NCI-H2107 (cell line): ENCODE measurements at places on chromosomes 5 and 9.

DNA sequence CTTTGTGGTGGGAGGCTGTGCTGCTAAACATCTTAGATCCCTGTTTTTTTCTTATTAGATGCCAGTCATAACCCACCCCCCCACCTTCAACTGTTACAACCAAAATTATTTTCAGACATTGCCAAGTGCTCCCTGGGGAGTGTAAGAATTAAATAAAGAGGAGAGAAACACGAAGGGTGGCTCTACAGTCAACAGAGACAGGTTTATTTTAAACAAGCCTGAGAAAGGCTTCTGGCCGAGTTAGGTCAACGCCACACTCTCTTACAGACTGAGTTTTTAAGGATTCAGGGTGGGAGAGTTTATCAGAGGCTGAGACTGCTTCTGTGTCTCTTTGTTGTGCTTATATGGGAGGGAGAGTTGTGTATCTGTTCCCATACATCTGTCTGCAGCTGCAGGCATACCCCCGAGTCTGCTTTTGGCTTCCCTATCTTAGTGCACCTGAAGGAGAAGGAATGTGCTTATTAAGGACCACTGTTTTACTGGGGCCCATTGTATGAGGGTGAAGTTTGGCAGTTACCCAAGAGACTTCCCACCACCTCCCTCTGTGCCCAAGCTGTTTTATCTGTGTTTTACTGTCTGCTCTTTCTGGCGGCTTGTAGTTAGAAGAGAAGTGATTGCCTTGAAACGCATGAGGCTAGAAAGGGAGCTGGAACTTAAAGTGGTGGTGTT lies 11.4 kb upstream of the GDA start:
- DNase-seq = no peak

DNA sequence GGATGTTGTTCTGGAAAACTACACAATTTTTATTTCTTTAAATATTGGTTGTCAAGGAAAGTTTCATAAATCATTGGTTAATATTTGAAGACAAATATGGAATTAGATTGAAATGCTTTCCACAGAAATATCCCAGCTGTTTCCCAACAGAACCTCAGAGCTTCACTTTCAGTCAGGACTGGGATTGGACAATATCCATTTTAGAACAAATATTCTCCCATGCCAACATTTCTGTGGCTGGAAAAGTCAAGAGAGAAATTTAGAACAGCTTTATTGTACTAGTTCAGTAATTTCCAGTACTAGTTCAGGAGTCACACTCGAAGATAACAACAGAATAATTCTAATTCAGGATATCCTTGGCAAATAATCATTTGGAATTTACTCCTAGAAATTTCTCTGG lies 116.1 kb upstream of the TUT7 start:
- no peak for DNase-seq

GRCh38 chr5:168827636-168828035 lies 248.5 kb upstream of the PANK3 start:
- no peak for DNase-seq

GRCh38 chr9:17191082-17191481 lies 56.2 kb downstream of the CNTLN start:
- DNase-seq = no peak

DNA sequence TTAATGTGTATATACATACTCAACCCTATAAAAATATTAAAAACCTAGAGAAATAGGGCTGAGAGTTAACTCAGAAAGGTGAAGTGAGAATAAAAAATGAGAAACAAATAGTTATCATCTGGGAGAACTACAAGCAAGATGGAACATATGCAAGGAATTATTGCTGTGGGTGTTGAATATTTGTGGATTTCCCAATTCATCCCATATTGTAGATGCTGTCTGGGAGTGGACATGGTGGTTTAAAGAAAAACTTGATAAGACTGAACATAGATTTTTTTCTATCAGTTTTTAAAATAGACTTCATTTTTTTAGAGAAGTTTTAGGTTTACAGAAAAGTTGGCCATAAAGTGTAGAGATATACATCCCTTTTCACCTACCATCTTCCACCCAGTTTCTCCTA lies 263.5 kb downstream of the SPATA31D1 start:
- DNase-seq = no peak

DNA sequence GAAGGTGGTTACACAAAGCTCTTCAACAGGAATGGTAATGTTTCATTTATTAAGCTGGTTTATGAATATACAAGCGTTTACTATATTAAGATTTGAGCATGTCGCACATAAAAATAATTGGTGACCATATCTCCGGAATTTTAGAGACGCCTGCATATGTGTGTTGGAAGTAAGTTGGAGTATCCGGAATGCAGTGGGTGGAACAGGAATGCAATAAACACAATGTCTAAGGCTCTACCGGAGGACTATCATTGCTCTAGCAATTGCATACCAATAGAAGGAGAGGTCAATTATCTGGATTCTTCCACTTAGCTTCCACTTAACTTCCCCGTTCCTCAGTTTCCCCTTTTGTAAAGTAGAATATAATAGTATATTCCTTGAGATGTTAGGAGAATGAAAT lies 1.1 kb upstream of the CEP78 start:
- DNase-seq = no peak

GRCh38 chr5:50550267-50550666 lies 109.2 kb upstream of the EMB start:
- DNase-seq = no peak

GRCh38 chr9:99231711-99232110 lies 9.6 kb downstream of the SEC61B start:
- DNase-seq = no peak

DNA sequence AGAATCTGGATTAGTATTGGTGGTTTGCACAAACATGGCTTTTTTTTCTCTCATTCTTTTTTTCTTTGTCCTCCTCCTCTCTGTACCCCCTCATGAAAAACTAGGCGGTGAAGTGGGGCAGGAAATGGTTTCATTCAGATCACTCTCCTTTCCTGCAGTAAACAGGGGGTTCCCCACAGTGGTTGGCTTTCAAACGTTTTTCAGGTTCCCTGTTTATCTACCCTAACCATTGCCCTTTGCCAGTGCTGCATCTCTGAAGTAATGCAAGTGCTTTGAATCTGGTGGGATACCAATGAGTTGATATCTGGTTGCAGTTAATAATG lies 29.8 kb downstream of the NR4A3 start:
- no peak for DNase-seq

GRCh38 chr5:114360816-114361723 lies 800 bp upstream of the KCNN2 start:
- no peak for DNase-seq

- DNase-seq = no peak
These were observed 11.6 kb downstream of the KLHL3 start for GRCh38 chr5:137724251-137724650.

- DNase-seq = no peak
These were observed 677.1 kb upstream of the CHD1 start for GRCh38 chr5:99605904-99606303.

DNA sequence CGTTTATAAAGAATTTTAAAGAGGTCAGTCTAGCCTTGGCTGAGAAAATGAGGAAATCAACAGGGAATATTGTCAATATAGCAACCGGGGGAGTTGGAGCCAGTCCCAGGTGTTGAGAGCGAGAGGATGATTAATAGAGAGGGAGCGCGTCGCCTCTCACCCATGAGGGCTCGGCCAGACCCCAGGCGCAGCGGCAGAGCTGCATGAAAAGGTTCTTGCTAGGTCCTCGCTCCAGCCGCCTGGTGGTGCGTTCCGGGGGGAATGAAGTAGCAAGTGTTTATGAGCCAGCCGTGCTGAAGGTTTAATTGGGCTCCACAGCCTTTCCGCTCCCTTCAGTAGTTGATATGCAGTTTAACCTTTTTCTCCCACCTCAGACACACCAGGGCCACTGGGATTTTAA lies 167.3 kb upstream of the IRX1 start:
- no peak for DNase-seq

GRCh38 chr9:136525841-136526499 lies 19.9 kb downstream of the NOTCH1 start:
- DNase-seq = no peak
